Activated CD4-positive, alpha-beta T cell treated with anti-CD3 and anti-CD28 coated beads, Interleukin-2, amount 50 U/mL, for 4 hours (primary cell): ENCODE measurements at places on chromosomes 2 and 18.

DNA sequence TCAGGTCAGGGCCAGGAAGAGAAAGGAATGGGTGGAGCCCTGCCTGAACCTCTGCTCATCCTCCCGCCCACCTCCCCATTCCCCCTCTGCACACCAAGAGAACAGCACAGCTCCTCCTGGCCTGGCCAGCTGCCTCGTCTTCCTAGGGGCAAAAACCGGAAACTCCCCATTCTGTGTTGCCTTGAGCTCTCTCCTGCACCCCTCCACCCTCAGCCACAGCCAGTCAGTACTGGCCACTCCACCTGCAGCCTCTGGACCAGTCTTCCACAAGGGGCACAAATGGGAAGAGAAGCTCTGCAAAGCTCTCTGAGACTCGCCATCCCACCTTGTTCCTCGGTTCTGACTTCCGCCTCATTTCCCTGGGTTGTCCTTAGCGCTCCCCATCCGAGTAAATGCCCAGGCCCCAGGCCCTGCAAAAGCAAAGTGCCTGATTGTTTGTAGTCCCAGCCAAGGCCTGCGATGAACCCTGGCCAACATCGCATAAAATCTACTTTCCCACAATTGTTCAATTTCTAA lies 39.3 kb upstream of the SLC35G4 start:
- no peak for DNase-seq

GRCh38 chr2:210842896-210843295 lies 286.5 kb downstream of the CPS1 start:
- DNase-seq, result no peak

DNA sequence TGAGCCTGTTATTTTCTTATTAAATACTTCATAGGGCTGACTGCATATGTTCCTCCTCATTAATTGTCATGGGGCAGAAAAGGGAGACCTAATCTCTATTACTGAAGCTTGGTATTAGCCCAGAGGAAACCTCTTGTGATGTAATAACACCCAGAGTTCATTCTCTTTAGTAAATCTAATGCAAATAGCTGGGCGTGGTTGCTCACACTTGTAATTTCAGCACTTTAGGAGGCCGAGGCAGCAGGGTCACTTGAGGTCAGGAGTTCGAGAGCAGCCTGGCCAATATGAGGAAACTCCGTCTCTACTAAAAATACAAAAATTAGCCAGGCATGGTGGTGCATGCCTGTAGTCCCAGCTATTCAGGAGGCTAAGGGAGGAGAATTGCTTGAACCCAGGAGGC lies 14.7 kb downstream of the DAW1 start:
- no peak for DNase-seq

DNA sequence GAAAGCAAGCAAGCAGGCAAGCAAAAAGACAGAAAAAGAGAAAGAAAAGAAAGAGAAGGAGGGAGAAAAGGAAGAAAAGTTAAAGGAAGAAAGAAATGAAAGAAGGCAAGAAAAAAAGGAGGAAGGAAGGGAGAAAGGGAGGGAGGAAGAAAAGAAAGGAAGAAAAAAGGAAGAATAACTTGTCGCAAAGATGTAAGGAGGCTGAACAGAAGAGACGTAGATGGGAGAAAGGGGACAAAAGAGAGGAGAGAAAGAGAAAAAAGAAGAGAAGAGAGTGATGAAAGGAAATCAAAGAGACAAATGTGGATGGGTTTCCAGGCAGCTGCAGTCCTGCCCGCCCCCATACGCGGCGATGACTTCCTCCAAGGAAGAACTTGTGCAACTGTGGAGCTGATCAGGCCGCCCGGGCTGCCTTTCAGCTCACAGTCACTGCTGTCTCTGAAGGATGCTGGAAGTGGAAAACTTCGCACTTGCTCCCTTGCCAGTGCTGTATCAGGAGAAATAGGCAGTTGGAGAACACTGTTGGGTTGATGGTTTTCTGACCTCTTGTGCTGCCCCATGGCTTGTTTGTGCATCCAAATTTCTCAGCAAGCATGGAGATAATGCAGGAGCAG lies 52.9 kb downstream of the TRIB2 start:
- DNase-seq, result no peak

GRCh38 chr2:172639823-172640222 lies 83.9 kb downstream of the PDK1 start:
- DNase-seq, result no peak

GRCh38 chr2:159557437-159558034 lies 58.8 kb downstream of the BAZ2B start:
- DNase-seq, result no peak

DNA sequence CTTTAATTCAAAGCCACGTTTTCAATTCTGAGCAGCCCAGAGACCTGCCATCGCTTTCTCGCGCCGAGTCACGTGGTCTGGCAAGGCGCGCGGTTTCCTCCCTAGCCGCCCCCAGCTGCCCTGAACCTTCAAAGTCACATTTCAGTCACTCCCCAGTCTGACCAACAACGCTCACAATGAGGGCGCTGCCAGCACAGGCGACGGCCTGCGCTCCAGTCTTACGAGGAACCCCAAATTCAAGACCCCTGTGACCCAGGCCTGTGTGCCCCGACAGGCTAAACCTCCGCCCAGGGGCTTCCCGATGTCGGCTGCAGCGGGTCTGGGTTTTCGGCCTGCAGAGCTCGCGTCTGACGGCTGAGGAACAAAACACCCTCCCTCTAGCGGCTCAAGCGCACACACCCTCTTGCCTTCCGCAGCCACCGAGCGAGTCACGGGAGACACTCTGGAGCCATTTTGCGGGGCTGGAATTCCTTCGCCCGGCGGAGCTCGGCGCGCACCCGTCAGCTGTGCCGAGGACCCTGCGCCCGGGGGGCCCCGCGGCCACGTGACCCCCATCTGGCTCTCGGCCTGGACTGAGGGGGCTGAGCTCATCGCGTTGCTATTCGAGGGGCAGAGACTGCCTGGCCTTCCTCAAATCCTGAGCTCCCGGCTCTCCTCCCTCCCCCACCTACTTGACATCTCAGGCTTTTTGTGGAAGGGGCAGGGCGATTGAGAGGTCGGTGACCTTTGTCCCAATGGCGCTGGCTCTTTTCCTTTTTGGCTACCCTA lies 69.9 kb upstream of the ITGB6 start:
- peak; percentile 59 for DNase-seq

DNA sequence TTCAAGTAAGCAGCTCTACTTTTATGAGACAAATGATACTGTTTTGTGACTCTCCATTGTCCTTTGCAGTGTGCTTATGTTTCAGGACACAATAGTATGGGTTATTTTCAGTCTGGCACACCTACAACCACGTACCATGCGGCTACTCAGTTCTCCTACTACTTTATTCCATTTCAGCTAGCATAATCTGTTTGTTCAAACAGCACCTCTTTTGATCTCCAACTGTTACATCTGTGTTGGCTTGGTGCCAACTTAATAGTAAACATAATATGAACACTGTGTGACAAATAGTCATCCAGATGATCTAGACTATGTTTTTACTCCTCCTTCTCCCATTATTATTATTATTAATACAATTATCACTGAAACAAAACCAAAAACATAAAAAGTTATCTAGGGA lies 40.5 kb downstream of the MYO3B start:
- no peak for DNase-seq

- no peak for DNase-seq
Observed at GRCh38 chr2:26861610-26862224, 13.8 kb downstream of the DPYSL5 start.

- DNase-seq, result no peak
Observed at GRCh38 chr2:85078536-85078935, 54.7 kb upstream of the TCF7L1 start.

GRCh38 chr2:190791976-190792575 lies 88.5 kb upstream of the GLS start:
- no peak for DNase-seq

GRCh38 chr2:111523009-111523408 lies 361.0 kb downstream of the ANAPC1 start:
- DNase-seq, result no peak

GRCh38 chr18:43893001-43893637 lies 615.8 kb upstream of the SYT4 start:
- DNase-seq, result no peak

DNA sequence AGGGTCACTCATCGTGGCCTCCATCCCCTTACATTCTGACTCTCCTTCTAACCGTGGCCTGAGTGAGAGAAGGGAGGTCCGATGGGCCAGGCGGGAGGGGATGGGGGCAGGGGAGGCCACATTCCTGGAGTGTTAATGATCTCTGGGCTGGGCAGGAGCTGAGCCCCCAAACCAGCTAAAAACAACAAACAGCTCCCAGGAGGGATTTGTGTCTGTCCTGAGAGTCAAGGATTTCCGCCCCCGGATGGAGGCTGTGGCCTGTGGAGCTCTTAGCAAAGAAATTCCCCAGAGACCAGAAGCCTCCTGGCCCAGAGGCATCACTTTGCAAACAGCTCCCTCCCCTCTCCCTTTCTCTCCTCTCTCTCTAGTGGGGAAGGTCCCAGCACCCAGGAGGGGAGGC lies 23.5 kb downstream of the EMX1 start:
- no peak for DNase-seq

- DNase-seq, result no peak
Observed at GRCh38 chr18:9435041-9435440, 40.3 kb upstream of the RALBP1 start.

DNA sequence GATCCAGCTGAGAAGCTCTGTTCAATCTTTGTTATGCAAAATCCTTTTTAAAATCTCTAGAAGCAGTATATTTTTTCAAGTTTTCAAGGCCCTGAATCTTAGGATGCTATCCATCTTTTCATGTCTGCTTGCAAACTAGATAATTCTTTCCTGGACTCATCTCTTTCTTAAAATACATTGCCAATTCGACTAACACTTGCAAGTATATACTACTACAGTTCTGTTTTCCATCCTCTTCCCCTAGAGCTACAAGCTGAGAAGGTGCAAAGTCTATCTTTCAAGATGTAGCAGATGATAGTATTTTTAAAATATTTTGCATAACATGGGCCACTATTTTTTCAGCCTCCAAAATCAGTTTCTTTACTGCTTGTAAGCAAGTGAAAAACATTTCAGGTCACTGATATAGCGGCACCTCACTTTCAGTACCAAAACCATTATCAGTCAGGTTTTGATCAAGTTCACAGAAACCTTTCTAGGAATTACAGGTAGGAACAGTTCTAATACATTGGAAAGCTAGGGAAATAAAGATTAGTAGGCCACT lies 196.4 kb upstream of the CDH20 start:
- DNase-seq, result no peak

DNA sequence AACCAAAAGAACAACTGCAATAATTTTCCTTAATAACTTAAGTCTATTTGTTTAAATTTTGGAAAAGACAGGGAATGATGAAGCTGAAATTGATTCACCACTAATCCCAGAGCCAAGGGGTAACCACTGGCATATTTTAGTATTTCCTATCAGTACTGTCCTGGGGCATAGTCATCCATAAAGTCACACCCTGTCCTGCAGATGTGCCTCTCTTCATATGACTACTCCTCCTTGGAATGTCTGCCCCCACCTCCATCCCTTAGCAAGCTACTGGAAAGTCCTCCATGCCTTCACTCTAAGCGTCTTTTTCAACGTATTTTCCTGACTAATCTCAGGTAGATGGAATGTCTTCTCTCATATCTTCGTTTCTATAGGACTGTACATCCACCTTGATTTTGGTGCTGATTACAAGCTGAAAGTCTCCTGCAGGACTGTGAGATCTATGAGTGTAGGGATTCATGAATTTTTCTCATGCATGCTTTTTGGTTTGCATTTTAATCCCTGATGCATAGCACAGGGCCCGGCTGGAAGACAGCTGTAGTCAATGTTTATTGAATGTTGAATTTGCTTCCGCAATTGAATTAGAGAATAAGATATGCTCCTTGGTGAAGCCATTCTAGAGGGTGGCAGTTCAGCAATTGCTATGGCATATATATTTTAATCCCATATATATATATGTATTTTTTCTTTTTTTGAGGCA lies 85.6 kb downstream of the MOGAT1 start:
- no peak for DNase-seq

DNA sequence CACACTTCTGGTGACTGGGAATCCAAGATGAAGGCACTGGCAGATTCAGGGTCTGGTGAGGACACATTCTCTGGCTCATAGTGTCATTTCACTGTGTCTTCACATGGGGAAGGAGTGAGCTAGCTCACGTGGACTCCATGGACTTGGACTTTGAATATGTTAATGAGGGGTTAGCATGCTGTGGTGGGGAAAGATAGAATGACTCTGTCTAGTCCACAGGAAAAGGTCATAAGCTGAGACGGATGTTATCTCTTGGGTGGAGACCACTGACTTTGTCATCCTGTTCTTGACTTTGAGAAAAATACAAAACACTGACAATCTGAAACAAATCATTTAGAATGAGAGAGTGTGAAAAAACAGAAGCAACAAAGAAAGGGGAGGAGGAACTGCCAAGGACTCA lies 145.9 kb downstream of the PIK3C3 start:
- no peak for DNase-seq

GRCh38 chr2:58553522-58553921 lies 312.4 kb upstream of the FANCL start:
- no peak for DNase-seq

DNA sequence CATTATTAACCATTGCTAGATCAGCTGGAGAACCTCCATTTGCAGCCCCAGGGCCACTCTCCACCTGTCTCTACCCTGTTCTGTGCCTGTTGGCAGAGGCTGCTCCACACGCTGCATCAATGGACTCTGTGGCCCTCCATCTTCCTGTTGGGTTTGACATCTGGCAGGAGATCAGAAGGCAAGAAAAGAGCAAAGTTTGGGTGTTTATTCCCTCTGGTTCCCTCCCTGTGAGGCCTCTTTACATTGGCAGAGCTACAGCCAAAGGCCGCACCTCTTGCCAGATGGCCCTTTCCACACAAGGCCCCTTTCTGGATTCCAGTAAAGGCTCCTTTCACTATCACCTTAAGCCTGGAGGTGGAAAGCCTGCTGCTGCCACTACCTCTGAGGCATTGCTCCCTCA lies 110.9 kb upstream of the RND3 start:
- DNase-seq, result no peak
